ENCODE measurements at places on chromosomes 5 and 9.
A peak's percentile ranks its signal among the peaks of the same experiment; 100 is the strongest.

- no peak for DNase-seq
These were observed 206.5 kb downstream of the DAB2IP start for GRCh38 chr9:121857928-121858327.

DNA sequence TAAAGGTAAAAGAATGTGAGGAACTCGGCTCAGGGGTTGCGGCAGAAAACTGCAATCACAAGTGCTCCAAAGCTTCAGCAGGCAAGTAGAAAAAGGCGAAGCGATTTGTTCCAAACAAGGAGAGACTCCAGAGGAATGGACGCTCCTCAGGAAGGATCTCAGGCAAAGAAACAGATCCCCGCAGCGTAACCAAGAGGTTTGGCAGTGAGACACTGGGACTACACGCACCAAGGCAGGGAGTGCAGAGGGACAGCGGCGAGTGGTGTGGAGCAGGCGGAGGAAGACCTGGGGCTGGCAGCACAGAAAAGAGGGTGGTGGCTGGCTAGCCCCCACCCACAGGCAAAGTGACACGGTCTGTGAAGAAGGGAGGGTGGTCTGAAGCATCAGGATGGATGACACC, 54.7 kb upstream of the GOLPH3 start:
- no peak for DNase-seq

- DNase-seq, result no peak
These were observed 424.6 kb upstream of the CDH9 start for GRCh38 chr5:27462936-27463335.

DNA sequence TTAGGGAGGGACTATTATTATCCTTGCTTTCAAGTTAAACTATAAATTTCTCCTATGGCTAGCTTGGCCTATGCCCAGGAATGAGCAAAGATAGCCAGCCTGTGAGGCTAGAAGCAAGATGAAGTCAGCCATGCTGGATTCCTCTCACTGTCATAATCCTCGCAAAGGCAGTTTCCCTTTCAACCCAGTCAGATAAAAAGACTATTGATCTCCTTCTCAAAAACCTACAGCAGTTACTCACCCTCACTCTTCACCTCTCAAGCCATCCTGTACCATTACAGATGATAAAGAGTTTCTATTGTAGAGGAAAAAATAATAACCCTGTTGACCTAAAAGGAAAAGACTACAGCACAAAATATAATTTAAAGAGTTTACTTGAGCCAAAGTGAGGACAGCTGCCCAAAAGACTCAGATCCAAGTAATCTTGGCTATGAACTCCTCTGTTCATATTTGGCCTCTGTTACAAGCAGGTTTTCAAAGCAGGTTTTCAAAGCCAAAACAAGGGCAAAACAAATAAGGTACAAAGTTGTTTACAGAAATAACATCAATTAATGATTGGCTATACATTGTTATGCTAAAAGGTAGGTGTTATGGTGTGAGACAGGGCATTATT, 41.7 kb downstream of the KCNV2 start:
- no peak for DNase-seq

DNA sequence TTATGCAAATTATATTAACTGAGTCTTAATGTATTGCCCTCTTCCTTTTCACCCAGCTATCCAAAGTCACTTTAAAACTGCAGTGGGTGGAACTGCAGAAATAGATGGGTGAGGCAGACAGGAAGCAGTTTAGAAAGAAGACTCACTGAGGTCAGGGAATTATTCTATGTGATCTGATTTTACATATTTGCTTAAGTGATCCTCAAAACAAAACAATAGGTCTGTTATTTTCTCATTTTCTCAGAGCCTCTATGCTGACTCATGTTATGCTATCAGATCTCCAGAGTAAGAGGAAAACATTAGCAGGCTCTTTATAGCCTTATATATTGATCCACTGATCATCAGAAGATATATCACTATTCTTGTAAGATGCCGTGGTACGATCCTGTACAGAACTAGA, 63.5 kb downstream of the MRPS27 start:
- no peak for DNase-seq

DNA sequence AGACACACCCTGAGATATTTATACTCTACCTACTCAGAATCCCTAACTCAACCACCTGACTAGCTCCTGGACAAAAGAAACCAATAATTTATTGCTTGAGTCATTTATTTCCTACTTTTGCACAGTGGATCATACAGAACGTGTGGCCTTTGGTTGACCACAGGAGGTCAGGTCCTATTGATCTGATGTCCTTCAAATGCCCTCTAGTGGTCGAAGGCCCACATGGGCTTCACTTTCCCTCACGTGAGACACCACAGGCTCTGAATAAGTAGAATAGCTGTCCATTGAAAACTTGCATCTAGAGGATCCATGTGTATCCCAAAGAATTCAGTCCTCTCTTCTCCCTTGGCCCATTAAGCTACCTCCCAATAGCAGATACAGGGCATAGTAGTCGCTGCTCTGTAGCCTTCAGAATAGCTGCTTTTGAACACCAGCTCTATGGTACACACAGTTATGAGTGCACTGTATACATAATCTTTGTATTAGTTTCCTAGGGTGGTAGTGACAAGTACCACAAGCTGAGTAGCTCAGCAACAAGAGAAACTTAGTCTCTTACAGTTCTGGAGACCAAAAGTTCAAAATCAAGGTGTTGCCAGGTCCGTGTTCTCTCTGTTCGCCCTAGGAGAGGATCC, 177.6 kb upstream of the SMARCA2 start:
- peak; percentile 17 for DNase-seq

- DNase-seq, result no peak
These were observed 150.2 kb downstream of the TRIM32 start for GRCh38 chr9:116837018-116837989.
